Body of pancreas (tissue), 4 donors: ENCODE measurements at places on chromosomes 4 and X. TPM values are rescaled to one million over a fixed set of nuclear protein-coding genes. Genes with fewer than 3 reads are reported as not detected.
A peak's percentile ranks its signal among the peaks of the same experiment; 100 is the strongest.

DNA sequence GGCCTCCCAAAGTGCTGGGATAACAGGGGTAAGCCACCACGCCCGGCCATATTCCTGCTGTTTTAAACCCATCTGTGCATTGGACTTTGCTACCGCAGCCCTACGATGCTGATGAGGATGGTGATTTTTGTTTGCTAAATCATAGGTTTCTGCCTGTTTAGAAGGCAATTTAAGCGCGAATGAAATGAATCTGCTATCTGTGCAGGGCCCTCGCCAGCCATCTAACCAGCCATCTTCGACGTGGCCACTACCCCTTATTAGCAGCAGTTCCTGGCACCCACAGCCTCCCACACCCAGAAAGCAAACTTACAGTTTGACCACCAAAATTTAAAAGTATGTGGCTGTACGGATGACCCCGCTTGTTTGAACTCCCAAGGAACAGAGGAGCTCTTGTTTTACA is 178.5 kb downstream of the SHOX start:
- DNase-seq = no peak

- DNase-seq = no peak
Measured at GRCh38 chrX:119655125-119655524, 37.8 kb downstream of the SEPTIN6 start.

DNA sequence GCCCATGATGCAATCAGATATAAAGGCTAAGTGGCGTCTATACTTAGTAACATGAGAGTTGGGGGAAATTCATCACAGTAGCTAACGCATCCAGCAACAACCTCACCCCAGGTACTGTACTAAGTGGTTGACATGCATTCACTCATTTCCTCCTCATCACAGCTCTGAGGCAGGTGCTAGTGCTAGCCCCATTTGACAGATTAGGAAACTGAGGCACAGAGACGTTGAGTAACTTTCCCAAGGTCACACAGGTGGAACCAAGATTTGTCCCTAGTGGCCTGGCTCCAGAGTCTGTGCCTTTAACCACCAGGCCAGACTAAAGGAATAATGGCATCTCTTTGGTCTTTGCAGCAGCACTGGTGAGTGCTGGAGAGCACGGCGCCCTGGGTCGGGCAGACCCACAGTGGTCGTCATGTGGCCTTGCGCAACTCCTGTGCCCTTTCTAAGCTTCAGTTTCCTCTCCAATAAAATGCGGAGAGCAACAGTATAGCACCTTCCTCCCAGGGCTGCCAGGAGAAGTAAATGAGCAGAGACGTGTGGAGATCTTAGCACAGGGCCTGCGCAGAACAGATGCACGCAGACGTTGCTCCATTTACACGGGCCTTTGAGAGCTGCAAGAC is 186.4 kb downstream of the BCOR start:
- DNase-seq = no peak

GRCh38 chr4:7034262-7035081 is 8.7 kb upstream of the TADA2B start:
- peak; percentile 71 for DNase-seq

SEL1L3 gene
- 64.1 TPM for total RNA-seq

CFI gene
- total RNA-seq = 31.6 TPM
